ENCODE measurements at places on chromosomes 7 and 10.
A peak's percentile ranks its signal among the peaks of the same experiment; 100 is the strongest.

DNA sequence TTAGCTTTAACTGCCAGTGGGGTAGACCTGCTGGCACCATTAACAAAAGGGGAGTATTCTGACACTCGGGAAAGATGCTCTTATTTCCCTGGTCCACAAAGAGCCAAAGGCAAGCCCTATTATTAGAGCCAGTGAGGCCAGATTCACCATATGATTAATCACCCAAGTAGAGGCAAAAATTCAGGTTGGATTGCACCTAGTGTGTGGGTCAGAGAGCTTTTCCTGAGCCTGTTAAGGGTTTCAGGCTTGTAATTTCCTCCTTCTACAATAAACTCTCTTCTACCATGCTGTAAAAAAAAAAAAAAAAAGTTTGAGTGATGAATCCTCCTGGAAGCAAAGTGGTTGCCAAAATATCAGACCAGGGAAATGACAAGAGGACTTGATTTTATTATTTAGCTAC lies 163.5 kb downstream of the MBL2 start:
- no peak for DNase-seq

- DNase-seq = no peak
Observed at GRCh38 chr10:119024882-119025281, 4.6 kb upstream of the NANOS1 start.

- DNase-seq = no peak
Observed at GRCh38 chr7:94012746-94013145, 8.6 kb upstream of the BET1 start.

GRCh38 chr7:113298501-113298900 lies 180.1 kb upstream of the SMIM30 start:
- no peak for DNase-seq

- no peak for DNase-seq
Observed at GRCh38 chr10:133358162-133358924, 524 bp upstream of the FUOM start.

DNA sequence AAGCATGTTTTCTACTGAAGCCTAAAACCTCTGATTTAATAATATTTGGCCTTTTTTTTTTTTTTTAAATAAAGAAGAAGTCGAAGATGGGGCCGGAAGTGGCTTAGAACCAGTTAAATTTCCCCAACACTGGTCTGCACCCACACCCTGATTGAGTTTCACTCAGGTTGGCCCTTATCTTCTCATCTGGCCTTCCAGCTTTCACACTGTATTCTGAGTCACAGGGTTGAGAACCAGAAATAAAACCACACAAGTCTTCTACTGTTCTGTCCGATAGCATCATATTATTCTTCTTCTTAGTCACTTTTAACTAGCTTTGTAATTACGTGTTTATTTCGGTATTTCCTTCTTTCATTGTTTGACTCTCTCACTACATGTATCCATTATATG lies 9.9 kb downstream of the ZNF365 start:
- no peak for DNase-seq

DNA sequence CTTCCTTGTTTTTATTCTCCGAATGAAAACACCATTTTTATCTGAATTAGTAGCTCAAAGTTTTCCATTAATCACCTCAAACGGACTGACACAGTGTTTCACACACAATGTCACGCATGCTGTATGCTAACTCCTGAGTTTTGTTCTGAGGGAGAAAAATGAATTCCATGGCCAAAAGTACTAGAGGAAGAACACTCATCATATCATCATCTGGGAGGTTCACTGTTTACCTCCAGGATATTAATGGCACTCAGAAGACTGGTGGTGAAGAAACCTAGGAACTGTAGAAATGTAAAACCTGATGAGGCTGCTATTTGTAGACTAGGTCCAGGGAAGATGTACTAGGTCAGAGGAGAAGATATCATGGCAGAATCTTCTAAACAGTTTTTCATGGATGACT lies 395.6 kb upstream of the ETV1 start:
- DNase-seq = no peak

GRCh38 chr7:49091519-49091918 lies 167.2 kb downstream of the CDC14C start:
- no peak for DNase-seq

DNA sequence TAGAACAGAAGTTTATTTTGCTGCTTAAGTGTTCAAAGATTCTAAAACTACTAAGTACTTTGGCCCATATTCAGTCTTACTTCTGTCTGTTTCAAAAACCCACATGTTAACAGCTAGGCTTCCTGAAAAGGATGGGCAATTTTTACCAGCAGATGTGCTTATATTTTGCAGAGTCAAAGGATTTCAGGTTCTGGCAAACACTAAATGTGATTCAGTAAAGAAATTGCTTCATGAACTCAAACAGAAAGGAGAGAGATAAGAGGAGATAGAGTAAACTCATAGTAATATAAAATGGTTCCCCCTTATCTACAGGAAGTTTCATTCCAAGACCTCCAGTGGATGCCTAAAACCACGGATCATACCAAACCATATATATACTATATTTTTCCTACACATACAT lies 248.5 kb downstream of the AGMO start:
- no peak for DNase-seq

DNA sequence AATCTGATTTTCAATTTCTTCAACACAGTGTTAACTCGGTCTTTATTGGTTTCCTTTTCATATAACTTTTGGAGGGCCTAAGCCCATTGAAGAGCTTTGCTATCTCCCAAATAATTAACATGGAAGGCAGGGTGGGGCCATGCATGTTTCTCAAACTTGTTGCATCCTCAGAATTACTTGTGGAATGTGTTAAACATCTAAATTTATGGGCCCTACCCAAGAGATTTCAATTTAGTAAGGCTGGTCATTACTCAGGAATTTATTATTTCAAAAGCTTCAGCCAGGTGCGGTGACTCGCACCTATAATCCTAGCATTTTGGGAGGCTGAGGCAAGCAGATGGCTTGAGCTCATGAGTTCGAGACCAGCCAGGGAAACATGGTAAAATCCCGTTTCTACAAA lies 208.9 kb downstream of the SORCS3 start:
- DNase-seq = no peak

DNA sequence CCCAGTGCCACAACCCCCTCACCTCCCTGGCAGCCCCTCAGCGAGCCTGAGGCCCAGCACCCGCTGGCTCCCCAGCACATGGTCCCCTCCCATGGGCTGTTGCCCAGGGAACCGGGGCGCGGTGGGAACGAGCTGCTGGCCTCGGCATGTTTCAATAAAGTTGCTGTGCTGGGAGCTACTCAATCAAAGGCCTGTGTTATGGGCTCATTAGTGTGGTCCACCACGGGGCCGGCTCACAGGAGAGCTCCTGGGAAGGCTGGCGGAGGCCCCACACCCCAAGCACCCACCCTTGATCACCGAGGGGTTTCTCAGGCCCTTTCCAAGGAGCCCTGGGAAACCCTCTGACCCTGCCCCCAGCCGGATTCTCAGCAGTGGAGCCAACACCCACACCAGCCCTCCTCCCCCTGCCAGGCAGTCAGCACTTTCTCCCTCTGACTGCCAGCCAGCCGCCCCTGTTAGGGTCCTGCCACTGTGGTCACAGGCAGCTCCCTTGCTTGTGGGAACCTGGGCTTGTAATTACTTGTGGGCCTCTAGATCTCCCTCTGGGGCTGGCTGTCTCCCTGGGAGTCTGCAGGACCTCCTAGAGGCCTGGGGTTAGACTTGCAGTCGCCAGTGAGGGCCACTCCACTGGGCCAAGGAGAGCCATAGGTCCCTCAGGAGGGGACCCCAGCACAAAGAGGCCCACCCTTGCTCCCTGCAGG lies 24.8 kb upstream of the TRIM8 start:
- no peak for DNase-seq

DNA sequence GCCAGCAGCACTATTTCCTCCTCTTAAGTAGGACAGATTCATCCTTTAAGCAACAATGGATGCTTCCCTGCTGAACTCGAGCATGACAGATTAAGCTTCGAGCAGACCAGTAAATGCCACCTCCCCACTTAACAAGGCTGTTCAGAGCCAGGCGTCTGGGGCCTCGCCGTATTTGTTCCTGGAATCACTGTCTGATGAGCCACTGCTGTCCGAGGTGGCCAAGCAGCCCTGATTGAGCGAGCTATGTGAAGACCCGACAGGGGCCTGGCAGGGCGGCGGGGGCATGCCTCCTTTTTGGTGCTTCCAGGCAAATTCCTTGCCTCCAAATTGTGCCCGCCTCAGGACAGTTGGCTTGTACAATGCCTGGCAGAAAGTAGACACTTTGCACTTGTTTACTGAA lies 862.6 kb downstream of the NRG3 start:
- DNase-seq = no peak

DNA sequence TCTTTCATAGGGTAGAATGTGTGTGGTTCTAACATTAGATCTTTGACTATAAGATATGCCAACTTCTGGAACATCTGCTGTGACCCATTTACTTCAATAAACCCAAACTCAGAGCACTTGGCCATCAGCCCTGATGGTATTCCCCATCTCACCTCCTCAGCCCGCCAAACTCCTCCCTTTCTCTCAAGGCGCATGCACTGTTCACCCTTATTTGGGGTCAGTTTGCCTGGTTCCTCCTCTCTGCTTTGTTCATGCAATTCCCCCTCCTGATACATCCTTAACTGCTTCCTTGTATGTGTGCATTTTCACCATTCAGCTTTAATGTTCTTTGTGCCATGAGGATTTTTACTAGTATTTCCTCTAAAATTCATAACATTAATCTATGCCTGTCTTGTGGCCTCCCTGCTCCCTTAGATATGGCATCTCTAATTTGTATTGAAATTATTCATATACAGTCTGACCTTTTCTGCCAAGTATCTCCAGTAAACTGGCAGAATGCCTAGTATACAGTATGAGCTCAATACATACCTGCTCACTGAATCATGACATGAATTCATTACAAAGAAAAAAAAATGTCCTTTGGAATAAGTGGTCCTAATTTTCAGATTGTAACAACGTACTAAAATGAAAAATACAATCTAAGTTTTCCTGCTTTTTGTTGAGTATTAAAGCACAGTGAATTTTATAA lies 336.8 kb upstream of the IGFBP3 start:
- no peak for DNase-seq

DNA sequence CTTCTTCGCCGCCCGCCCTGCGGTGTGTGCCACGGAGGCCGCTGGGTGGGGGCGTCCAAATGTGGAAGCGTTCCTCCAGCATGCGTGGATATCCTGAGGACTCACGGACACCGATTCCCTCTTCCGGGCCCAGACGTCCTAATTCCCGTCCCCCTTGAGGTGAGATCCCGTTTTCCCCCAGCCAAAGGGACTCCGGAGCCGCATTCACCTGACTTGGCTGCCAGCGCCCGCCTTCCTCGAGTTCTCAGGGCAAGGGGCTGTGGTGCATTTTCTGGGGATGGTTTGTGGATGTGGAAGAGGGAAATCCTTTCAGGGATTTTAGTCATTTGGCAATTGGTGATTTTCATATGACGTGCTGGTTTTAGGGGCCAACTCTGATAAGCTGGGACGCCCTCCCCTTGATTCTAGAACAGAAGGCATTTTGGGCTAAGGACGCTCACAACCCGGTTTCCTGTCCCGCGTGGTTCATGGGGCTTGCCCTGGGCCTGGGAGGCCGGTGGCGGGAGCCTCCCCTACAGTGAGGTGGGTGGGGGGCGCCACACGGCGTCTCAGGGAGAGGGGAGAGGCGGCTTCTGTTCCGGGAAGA lies 165.4 kb downstream of the ACTR3B start:
- no peak for DNase-seq

DNA sequence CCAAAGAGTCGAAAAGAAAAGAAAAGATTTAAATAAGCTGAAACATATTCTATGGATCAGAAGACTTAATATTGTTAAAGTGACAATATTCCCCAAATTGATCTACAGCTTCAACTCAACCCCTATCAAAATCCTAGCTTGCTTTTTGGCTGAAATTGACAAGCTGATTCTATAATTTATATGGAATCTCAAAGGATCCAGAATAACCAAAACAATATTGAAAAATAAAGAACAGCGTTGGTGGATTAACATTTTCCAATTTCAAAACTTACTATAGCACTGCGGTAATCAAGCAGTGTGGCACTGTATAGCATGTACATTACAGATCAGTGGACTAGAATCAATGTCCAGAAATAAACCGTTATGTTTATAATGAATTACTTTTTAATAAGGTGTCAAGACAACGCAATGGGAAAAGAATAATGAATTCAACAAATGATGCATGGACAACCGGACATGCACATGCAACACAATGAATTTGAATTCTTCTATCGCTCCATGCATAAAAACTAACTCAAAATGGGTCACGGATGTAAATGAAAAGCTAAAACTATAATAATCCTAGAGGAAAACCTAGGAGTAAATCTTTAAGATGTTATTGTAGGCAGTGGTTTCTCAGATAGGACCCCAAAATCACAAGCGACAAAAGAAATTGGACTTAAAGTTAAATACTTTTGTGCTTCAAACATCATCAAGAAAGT lies 1.6 kb upstream of the ALOX5 start:
- no peak for DNase-seq

- DNase-seq = peak; percentile 77
Observed at GRCh38 chr7:139133335-139134139, 24.0 kb upstream of the ZC3HAV1 start.

DNA sequence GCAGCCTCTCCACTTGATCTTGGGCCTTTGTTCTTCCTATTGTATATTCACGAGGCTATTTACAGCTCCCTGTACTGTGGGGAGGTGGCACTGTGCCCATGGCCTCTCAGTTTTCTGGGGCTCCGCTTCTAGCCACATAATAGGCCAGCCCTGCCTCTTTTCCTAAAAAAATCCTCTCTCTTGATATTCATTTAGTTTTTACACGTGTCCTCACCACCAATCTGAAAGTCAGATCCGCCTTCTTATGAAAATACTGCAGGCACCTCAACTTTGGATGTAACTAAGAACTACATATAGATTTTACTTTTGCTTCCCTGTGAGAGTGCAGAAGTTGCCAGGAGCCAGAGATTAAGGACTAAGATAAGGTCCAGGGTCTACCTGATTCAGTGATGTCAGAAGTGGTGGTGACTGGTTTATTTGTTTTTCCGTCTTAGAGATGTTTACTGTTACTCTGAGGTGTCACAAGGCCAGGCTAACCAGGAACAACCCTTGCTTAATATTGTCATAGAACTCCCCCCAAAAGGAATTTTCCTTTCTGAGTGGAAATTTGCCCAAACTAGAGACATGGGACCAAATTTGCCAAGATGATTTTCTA lies 7.8 kb downstream of the BAMBI start:
- no peak for DNase-seq

DNA sequence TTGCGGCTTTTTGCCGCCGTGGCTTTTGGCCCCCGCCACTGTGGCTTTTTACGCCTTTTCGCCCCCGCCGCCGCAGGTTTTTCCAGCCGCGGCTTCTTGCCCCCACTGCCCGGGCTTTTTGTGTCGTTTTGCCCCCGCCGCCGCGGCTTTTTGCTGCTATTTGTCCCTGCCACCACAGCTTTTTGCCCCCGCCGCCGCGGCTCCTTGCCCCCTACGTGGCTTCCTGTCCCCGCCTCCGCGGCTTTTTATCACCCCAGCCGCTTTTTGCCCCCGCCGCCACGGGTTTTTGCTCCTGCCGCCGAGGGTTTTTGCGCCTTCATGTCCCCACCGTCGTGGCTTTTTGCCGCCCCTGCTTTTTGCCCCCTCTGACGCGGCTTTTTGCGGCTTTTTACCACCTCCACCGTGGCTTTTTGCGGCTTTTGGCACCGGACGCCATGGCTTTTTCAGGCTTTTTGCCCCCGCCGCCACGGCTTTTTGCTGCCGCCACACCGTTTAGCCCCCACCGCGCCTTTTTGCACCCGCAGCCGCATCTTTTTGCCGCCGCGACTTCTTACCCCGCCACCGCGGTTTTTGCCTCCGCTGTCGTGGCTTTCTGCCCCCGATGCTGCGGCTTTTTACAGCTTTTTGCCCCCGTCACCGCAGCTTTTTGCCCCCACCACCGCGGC lies 637.0 kb downstream of the ZNF716 start:
- DNase-seq = no peak

- DNase-seq = no peak
Observed at GRCh38 chr7:27459021-27459730, 203.5 kb downstream of the HIBADH start.

- no peak for DNase-seq
Observed at GRCh38 chr10:34405611-34406462, 409.3 kb downstream of the PARD3 start.
